Liver (tissue), 10 donors: ENCODE measurements at places on chromosomes 12 and 14.

- no peaks in the 10 kb centered on the region for H3K36me3 ChIP-seq
- no peak overlapping the region for H3K4me3 ChIP-seq
- H3K4me1 ChIP-seq = no peaks in the 10 kb centered on the region
- no peaks in the 10 kb centered on the region for H3K27me3 ChIP-seq
- H3K27ac ChIP-seq = no peak overlapping the region
Observed at GRCh38 chr12:88445705-88446394, 134.4 kb downstream of the KITLG start.

GRCh38 chr14:88919502-88919901 lies 95.1 kb downstream of the TTC8 start:
- H3K27ac ChIP-seq = no peak overlapping the region
- no peaks in the 10 kb centered on the region for H3K4me1 ChIP-seq
- no peak overlapping the region for H3K4me3 ChIP-seq
- no peak for DNase-seq
- no peaks in the 10 kb centered on the region for H3K27me3 ChIP-seq

- H3K27ac ChIP-seq = no peak overlapping the region
- H3K4me3 ChIP-seq = no peak overlapping the region
- no peaks in the 10 kb centered on the region for H3K36me3 ChIP-seq
- H3K27me3 ChIP-seq = no peaks in the 10 kb centered on the region
Observed at GRCh38 chr14:62546862-62547474, 498.3 kb downstream of the KCNH5 start.

GRCh38 chr12:48958049-48958388 lies 732 bp upstream of the ARF3 start:
- H3K27ac ChIP-seq = no peak overlapping the region
- H3K4me1 ChIP-seq = no peaks in the 10 kb centered on the region
- no peaks in the 10 kb centered on the region for H3K27me3 ChIP-seq
- H3K4me3 ChIP-seq = no peak overlapping the region

DNA sequence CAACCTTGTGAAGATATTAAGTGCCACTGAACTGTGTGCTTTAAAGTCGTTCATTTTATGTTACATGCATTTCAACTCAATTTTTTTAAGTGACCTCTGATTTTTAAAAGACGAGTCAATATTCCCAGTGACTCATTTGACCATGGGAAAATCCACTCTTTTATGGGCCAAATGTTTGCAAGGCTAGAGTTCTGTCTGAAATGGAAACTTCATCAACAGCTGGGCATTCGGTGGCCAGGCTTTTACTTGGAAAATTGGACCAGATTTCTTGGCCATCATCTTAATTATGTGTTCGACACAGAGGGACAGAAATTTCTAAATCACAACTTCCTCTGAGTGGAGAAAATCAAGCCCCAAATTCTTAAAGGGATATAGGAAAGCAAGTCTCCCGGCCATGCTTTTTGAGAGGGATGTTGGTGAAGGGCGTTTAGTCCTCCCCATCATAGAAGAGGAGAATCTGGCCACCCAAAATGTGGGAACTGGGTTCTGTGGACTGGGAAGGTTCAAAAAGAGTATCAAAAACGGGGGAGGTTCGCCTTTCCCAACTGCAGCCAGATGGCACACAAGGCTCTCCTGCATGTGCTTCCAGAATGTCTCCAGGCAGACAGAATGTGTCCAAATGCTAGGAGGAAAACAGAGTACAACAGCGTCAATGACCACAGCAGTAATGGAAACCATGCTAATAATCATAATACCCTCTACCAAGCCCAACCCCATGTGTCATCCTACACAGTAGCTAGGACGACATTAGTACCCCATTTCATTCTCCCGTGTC lies 40.9 kb upstream of the FZD10 start:
- H3K36me3 ChIP-seq = no peaks in the 10 kb centered on the region
- H3K27ac ChIP-seq = no peak overlapping the region
- H3K4me3 ChIP-seq = no peak overlapping the region
- no peaks in the 10 kb centered on the region for H3K4me1 ChIP-seq
- DNase-seq = no peak
- peaks cover 2% of the 10 kb centered on the region for H3K27me3 ChIP-seq

DNA sequence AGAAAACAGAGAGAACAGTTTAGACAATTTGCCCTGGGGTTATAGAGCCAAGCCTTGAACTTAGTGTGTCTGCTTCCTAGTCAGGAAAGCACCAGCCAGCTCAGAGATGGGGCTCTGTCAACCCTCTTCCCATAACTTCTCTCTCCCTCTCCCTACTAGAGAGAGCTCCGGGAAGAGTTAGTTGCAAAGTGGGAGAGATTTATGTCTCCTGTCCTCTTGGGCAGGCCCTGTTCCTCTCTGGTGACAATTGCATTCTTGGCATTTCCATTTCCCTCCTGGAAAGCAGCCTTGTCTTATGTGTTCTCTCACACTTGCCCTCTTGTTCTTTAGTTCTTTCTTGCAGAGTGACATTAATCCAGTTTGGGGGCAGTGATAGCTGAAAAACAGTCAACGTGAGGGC lies 42.1 kb upstream of the TUNAR start:
- H3K4me1 ChIP-seq = no peaks in the 10 kb centered on the region
- no peak overlapping the region for H3K27ac ChIP-seq
- DNase-seq = no peak
- H3K27me3 ChIP-seq = no peaks in the 10 kb centered on the region
- no peak overlapping the region for H3K4me3 ChIP-seq

DNA sequence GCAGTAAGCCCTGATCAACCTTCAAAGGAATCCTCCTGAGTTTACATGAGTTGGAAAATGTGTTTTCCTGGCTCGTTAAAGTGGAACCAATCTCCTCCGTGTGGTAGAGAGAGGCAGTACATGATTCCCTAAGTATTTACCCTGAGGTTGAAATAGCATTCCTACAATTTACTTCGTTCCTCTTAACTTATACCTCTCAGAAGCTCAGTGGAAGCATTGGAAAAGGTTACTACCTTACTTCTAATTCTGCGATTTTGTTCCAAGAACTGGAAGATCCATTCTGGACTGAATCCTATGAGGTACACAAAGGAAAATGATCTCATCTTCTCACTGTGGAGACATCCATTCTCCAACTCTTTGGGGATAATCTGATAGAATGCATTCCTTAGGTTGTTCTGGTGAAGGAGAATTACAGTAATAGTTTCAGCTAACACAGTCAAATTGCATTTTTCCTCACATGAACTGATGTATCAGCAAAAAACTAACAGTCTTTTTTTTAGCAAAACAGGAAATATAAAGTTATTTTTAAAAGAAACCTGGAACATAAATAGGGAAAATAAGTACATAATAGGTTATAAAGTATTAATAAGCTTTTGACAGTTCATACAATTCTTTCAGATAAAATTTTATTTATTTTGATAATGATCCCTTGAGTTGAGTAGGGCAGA lies 475.6 kb downstream of the PDZRN4 start:
- DNase-seq = no peak
- H3K27ac ChIP-seq = no peak overlapping the region
- no peaks in the 10 kb centered on the region for H3K4me1 ChIP-seq
- H3K4me3 ChIP-seq = no peak overlapping the region
- no peaks in the 10 kb centered on the region for H3K27me3 ChIP-seq

DNA sequence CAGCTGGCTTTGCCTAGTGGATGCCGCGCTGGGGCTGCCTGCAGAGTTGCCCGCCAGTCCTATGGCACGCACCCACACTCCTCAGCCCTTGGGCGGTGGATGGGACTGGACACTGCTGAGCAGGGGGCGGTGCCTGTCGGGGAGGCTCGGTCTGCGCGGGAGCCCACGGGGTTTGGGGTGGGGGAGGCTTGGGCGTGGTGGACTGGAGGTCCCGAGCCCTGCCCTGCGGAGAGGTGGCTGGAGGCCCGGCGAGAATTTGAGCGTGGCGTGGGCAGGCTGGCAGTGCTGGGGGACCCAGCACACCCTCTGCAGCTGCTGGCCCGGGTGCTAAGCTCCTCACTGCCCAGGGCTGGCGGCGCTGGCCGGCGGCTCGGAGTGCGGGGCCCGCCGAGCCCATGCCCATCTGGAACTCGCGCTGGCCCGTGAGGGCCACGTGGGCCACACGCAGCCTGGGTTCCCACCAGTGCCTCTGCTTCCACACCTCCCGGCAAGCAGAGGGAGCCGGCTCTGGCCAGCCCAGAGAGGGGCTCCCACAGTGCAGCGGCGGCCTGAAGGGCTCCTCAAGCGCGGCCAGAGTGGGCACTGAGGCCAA lies 68.1 kb downstream of the ETNK1 start:
- H3K36me3 ChIP-seq = no peaks in the 10 kb centered on the region
- H3K4me3 ChIP-seq = no peak overlapping the region
- no peak overlapping the region for H3K27ac ChIP-seq
- H3K4me1 ChIP-seq = no peaks in the 10 kb centered on the region
- H3K27me3 ChIP-seq = no peaks in the 10 kb centered on the region

GRCh38 chr12:93229494-93230325 lies 148.0 kb upstream of the NUDT4 start:
- H3K27ac ChIP-seq = no peak overlapping the region
- no peak for DNase-seq
- no peaks in the 10 kb centered on the region for H3K4me1 ChIP-seq
- H3K27me3 ChIP-seq = no peaks in the 10 kb centered on the region

GRCh38 chr14:30292541-30292940 lies 266.4 kb upstream of the G2E3 start:
- H3K36me3 ChIP-seq = no peaks in the 10 kb centered on the region
- no peaks in the 10 kb centered on the region for H3K4me1 ChIP-seq
- H3K27me3 ChIP-seq = no peaks in the 10 kb centered on the region
- no peak for DNase-seq
- H3K4me3 ChIP-seq = no peak overlapping the region
- no peak overlapping the region for H3K27ac ChIP-seq

GRCh38 chr14:87952307-87953094 lies 40.5 kb downstream of the GALC start:
- H3K36me3 ChIP-seq = peaks cover 2% of the 10 kb centered on the region
- no peaks in the 10 kb centered on the region for H3K27me3 ChIP-seq
- H3K27ac ChIP-seq = no peak overlapping the region
- no peak for DNase-seq
- no peaks in the 10 kb centered on the region for H3K4me1 ChIP-seq
- no peak overlapping the region for H3K4me3 ChIP-seq

- H3K4me3 ChIP-seq = no peak overlapping the region
- H3K4me1 ChIP-seq = no peaks in the 10 kb centered on the region
- H3K27me3 ChIP-seq = no peaks in the 10 kb centered on the region
- H3K36me3 ChIP-seq = no peaks in the 10 kb centered on the region
- no peak overlapping the region for H3K27ac ChIP-seq
Observed at GRCh38 chr12:80217011-80217535, 117.7 kb downstream of the OTOGL start.

- H3K27ac ChIP-seq = no peak overlapping the region
- H3K27me3 ChIP-seq = no peaks in the 10 kb centered on the region
- H3K36me3 ChIP-seq = no peaks in the 10 kb centered on the region
- DNase-seq = no peak
- H3K4me3 ChIP-seq = no peak overlapping the region
Observed at GRCh38 chr14:72463291-72463866, 430.5 kb downstream of the DPF3 start.

DNA sequence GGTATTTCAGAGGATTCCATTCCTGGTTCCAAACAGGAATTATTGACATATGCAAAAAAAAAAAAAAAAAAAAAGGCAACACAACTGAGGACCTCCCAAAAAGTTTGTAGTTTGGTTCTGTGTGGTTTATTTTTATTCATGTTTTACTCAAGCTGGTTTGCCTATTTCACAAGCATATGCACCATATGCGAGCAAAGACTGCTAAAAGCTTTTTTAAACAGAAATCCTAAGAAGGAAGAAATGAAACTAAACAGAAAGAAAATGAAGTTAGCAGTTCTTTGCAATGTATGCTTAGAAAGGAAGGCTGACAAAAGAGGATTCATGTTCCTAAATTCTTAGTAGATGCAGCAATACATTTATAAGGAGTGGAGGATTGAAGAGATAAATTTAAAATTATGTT lies 487.6 kb upstream of the FLRT2 start:
- no peak overlapping the region for H3K27ac ChIP-seq
- no peak for DNase-seq
- H3K4me1 ChIP-seq = no peaks in the 10 kb centered on the region

- H3K4me1 ChIP-seq = peaks cover 3% of the 10 kb centered on the region
- H3K36me3 ChIP-seq = peaks cover 2% of the 10 kb centered on the region
- no peaks in the 10 kb centered on the region for H3K27me3 ChIP-seq
- no peak overlapping the region for H3K4me3 ChIP-seq
- no peak for DNase-seq
- no peak overlapping the region for H3K27ac ChIP-seq
Observed at GRCh38 chr12:108315486-108316105, 23.5 kb downstream of the CMKLR1 start.
